Kidney tubule cell (primary cell): ENCODE measurements at places on chromosomes 12 and 14.

DNA sequence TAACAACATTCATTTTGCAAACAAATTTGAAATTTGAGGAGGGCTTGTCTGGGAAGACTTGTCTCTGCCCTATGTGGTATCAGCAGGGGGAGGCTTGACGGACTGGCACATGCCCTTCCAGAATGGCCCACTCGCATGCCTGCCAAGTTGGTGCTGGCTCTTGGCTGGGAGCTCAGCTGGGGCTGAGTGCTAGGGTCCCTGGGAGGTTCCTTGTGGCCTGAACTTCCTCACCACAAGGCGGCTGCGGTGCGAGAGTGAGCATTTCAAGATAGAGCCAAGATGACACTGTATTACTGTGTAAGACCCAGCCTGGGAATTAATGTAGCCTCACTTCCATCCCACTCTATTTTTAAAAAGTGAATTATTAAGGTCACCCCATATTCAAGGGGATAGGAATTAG, 271.6 kb upstream of the PLEKHG7 start:
- no peak for DNase-seq

DNA sequence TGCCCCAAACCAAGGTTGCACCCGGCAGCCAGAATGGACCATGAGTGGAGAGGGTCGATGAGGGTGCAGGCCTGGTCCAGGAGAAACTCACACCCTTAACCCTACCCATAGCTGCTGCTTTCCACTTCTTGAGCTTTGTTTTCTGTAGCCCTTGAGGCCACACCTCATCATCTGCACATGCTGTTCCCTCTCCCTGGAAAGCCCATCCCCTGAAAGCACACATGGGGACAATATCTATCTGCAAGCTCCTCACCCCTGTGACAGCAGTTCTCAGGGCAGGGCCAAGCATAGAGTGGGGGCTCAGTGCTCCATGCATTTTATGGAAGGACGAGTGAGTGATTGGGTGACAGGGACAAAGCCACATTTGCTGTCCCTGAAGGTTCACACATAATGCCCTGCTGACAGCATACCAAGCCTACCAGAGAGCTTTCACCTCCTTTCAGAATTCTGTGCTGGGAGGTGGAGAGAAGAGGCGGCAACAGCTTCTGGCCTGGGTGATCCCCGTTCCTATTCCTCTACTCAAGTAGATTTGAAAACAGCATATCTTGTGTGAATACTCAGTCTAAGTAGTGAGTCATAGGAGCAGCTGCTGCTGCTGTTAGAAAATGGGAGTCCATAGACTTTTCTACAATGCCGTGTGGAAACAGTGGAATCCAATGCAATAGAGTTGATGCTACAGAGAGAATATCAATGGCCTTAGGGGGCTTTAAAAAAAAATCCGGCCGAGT, 44.6 kb downstream of the SRGAP1 start:
- DNase-seq: peak; percentile 37

DNA sequence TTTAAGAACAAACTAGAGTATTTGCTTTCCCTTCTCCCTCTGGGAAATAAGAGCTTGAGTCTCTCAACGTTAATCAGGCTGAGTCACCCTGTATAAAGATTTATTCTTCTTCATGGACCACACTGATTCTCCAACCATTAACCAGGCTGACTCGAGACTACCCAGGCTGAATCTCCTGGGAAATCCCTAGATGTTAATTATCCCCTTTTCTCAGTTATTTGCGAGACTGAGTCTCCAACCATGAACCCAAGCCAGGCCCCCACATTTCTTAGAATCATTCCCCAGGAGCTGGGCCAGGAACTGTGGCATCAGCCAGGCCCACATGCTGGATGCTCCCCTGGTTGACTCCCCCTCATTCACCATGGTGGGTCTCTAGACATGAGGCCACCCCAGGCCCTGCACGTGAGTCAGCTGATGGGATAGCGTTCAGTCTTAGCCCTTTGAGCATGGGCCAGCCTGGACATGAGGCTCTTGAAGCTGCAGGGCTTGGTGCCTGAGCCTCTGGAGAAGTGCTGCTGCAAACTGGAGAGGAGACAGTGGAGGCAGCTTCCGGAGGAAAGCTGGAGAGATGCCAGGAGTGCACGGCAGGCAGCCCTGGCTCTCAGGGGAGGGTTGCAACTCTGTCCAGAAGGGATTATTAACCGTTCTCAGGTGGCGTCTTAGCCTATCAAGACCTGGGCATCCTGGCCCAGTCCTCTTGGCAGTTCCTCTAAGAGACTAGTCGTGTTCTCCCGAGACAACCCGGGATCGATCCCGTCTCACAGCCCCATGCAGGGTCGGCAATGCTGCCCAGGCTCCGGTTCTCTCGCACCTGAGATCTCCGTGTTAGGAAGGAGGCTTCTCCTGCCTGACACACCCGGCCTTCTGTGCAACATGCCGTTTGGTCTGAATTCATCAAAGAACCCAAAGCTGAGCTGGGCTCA, 296.6 kb downstream of the ADGRD1 start:
- peak; percentile 95 for DNase-seq

DNA sequence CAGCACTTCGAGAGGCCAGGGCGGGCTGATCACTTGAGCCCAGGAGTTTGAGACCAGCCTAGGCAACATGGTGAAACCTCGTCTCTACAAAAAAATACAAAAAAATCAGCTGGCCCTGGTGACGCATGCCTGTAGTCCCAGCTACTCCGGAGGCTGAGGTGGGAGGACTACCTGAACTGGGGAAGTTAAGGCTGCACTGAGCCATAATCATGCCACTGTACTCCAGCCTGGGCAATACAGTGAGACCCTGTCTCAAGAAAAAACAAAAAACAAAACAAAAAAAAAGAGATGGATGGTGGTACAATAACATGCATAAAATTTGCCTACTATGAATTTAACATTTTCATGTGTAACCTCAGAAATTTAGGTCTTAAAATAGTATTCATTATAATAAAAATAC, 2.2 kb downstream of the THAP2 start:
- no peak for DNase-seq

DNA sequence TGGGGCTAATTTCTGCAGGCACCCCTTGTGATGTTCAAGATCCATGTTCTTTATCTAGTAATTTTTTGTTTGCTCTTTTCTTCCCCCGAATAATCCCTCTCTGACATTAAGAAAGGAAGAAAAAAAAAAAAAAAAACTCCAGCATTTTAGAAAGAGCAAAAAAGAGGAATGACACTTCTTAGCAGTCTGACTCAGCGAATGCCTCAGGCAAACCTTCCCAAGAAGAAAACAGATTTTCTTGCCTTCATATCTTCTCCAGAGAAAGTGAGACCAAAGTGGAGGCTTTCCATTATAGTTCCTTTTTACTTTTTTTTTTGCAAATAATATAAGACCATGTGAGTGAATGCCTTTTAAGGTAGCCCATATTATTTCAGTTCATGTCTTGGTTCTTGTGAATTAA, 479.0 kb upstream of the SYT1 start:
- DNase-seq: no peak

DNA sequence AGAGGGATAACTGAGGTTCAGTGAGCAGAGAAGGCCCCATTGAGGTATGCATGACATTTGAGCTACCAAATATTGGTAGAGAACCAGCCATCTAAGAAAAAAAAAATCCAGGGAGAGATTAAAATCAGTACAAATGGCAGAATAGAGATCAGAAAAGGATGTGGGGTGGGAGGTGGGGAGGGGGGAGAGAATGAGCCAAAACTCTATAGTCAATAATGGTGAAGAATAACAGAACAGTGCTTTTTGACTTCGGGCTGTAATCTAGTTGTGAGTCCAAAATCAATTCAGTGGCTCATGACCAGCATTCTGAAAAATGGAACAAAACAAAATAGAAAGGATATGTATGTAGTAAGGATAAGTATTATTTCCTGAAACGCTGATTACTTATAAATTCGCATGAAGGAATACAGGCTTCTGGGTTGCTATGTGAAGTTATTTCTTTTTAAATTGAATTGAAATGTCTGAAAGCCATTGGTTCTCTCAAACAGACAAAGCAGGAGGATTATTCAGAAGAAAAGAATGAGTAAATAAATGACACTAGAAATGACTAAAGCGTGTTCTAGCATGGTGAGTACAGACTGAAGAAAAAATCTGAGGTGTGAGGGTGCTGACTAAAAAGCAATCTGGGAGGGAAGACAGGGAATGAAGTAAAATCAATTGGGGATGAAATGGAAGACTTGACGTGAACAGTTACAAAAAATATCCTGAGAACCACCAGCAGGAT, 72.4 kb downstream of the ATP2B1 start:
- DNase-seq: peak; percentile 51

DNA sequence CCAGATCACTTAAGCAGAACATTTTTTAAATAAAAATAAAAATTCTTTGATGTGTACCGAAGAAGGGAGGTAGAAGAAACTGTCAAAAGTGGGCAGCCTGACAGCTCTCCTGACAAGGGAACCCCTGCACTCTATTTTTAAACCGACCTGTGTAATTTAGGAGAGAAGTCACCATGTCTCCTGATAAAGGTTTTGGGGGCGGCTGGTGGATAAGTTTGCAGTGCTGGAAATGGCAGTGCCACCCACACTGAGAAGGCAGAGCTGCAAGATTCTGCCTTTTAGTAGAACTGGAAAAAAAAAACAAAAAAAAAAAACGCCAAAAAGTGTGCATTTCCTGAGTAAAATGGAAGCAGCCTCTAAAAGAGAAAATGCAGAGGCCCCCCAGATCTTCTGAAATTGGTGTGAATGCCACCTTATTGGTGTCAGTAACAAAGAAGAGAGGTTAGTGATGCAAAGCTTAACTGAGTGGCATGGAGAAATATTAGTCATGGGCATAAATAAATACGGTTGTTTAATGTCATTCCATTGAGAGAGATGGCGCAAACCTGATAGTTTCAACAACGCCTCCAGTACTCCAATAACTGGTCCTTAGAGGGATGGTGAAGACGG, 24.7 kb downstream of the DUSP6 start:
- DNase-seq: no peak

DNA sequence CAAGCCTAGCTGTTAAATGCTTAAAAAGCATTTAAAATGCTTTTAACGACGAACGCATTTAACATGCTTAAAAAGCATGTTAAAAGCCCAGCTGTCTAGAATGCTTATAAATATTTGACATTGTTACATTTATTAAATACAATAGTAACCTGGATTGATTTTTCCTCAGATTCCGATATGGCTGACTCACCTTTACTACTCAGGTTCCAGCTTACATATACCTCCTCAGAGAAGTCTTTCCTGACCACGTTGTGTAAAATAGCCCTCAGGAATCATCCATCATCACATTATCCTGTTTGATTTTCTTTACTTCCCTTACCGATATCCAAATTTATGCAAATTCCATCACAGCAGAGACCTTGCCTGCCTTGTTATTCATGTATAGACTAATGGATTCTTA, 51.4 kb downstream of the SLC41A2 start:
- peak; percentile 20 for DNase-seq

DNA sequence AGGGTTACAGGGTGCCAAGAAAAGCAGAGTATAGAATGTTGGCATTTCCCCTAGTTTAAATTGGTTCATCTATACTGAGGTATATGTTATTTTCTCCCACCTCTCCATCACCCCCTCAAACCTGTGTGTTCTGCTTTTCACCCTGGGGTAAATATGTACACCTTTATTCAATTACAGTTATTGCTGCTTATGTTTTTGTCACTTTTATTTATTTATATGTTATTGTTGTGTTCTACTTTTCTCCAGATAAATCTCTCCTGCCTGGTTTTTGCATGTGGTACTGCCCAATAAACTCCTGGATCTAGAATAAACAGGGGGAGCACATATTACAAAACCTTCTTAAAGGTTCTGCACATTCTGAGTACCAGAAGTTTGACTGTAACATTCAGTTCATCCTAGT, 122.1 kb upstream of the NPAS3 start:
- DNase-seq: no peak

- DNase-seq: no peak
These were observed 16.7 kb downstream of the CHGA start for GRCh38 chr14:92939699-92940098.
